Hepatocyte (in vitro differentiated cells): ENCODE measurements at places on chromosomes 1 and 21. TPM values are rescaled to one million over a fixed set of nuclear protein-coding genes. Genes with fewer than 3 reads are reported as not detected.

PCAT6 gene
- 11.1 and 15.7 TPM in 2 replicates for polyA plus RNA-seq

DNA sequence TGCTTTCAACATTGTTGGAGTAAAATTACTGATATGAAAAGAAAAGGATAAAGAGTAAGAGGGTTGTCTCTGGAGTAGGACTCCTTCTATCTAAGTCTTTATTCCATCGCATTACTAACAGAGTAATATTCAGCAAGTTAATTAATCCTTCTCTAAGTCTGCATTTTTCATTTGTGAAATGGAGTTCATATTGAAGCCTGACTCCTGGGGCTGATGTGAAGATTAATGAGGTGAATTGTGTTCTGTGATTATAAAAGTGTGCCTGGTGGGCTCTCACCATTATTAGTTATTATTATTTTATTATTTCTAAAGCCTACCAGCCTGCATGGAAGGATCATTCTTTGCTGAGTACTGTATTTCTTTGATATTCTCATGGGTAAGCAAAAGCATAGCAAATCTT is 1096.7 kb downstream of the KCNT2 start:
- no peak for DNase-seq

DNA sequence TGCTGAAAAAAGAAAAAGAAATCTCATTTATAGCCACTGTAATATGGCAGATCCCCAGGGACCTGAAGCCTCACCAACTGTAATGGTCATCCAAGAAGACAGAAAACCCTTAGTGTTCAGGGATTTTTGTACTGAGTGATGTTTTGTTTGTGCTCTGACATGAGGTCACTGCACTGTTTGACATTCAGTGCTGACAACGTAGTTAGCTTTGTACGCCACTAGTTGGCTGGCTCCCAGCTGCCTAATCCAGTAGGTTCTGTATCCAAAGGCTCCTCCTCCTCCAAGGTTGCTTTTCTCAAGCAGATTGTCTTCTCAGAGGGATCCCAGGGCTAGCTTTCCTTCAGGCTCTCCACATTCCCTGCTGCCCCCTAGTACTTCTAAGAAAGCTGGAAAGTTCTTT is 9.5 kb upstream of the YRDC start:
- peak; percentile 44 for DNase-seq

DNA sequence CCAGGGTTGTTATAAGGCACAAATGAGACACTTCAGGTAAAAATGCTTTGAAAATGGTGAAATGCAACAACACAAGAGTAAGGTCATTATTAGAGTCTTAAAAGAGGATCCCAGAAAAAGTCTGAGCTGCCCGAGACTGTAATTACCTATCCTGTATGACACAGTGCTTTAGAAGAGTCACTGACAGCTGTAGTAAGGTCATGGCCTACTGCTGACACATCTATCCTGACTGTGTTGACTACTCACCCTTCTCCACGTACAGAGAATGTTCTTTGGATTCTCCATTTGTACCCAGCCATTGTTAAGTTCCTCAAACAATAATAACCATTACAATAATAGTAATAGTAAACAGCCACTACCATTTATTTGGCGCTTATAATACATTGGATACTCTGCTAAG is 104.4 kb downstream of the CACHD1 start:
- no peak for DNase-seq

TNFRSF14 gene
- 5.3 and 5.4 TPM in 2 replicates for polyA plus RNA-seq

- no peak for DNase-seq
Observed at GRCh38 chr1:158951956-158952355, 20.6 kb downstream of the PYHIN1 start.

DNA sequence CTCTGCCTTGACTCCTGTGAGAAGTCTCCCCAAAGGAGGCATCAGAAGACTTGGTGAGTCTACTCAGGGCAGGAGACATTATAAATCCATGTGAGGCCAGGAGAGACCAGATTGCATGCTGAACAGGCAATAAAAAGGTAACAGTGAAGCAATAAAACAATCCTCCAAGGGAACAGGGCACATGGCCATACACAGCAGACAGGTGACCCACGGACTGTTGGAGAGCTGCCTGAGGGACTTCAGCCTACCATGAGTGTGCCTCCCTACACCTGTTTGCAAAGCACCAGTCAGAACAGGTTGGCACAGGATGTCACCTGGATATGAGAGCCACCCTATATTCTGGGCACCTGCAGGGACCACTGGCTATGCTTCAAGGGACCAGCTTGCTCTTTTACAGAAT is 67.6 kb downstream of the MAB21L3 start:
- peak; percentile 66 for DNase-seq

DNA sequence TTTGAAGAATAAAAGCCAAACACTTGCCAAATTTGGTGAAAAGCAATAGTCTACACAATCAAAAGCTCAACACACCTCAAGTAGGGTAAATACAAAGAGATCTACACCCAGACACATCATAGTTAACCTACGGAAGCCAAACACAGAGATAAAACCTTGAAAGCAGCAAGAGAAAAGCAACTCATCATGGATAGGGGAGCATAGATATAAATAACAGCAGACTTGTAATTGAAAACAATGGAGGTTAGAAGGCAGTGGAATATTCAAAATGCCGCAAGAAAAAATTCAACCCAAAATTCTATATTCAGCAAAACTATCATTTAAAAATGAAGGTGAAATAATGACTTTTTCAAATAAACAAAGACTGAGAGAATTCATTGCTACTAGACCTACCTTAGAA is 105.1 kb downstream of the ITSN1 start:
- no peak for DNase-seq

DNA sequence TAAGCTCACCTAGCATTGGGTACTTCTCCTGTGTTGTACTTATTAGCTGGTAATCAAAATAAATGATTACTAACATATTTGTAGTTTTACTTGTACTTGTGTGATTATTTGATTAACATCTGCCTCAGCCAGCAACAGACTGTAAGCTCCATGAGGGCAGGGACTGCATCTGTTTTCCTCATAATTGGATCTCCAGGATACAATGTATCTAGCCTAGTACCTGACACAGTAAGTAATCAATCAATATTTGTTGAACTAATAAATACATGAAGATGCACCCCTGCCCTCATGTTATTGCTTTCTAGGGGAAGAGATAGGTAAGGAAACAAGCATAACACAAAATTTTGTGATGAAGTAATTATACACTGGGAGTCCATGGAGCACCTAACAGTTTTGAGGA is 101.5 kb downstream of the TENT5C start:
- DNase-seq = no peak

- DNase-seq = no peak
Observed at GRCh38 chr1:157882580-157882979, 41.0 kb upstream of the CD5L start.

DNA sequence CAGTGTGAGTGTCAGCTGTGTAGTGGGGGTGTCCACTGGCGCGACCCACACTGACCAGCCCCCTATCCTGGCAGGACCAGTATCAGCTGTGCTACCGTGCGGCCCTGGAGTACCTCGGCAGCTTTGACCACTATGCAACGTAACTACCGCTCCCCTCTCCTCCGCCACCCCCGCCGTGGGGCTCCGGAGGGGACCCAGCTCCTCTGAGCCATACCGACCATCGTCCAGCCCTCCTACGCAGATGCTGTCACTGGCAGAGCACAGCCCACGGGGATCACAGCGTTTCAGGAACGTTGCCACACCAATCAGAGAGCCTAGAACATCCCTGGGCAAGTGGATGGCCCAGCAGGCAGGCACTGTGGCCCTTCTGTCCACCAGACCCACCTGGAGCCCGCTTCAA is 28.1 kb upstream of the KDM4A start:
- DNase-seq = no peak

IGSF3 gene
- polyA plus RNA-seq = 8.8 and 9.3 TPM in 2 replicates

- no peak for DNase-seq
Observed at GRCh38 chr1:212615201-212615470, 6.6 kb downstream of the ATF3 start.
